Activated CD8-positive, alpha-beta T cell treated with anti-CD3 and anti-CD28 coated beads for 36 hours (primary cell): ENCODE measurements at places on chromosomes 13 and 19. TPM values are rescaled to one million over a fixed set of nuclear protein-coding genes. Genes with fewer than 3 reads are reported as not detected.

- DNase-seq: peak; percentile 82
Observed at GRCh38 chr19:49391581-49392399, 3.7 kb downstream of the KASH5 start.

DNA sequence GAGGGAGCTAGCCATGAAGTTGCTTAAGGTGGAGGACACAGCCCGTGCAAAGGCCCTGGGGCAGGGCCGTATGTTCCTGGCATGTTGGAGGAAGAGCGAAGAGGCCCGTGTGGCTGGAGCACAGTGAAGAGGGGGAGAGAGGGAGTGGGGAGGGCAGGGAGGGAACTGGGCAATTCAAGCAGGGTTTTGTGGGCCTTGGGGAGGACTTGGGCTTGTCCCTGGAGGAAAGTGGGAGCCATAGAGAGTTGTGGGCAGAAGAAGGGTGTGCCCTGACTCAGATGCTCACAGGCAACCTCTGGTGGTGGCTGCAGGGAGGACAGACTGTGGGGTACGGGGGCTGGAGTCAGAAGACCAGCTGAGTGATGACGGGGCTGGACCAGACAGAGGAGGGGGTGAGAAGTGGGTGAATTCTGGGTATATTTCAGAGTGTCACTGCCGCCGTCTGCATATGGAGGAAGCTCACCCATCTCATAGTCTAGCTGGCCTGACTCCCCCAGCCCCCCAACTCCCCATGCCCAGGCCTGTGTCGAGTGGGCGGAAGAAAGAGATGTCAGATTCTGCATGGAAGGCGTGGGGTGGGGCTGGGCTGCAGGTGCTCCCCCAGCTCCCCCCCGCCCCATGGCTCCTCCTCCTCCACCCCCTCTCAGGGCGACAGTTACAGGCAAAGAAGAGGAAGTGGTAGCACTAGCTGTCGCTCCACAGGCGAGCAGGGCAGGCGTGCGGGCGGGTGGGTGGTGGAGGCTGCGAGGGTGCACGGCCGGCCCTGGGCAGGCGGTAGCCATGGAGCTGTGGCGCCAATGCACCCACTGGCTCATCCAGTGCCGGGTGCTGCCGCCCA, at the start of gene VAV1:
Gene VAV1, plus strand, starts transcription at position 681 of the 838 bp plus-strand sequence. Its CDS starts 100 bp downstream, at position 781.
- peak; percentile 93 for DNase-seq

- no peak for DNase-seq
Observed at GRCh38 chr19:14731200-14731599, 41.4 kb downstream of the ZNF333 start.

The CCDC169 gene
- total RNA-seq: not detected

The ARL11 gene
- total RNA-seq: 0.29 TPM
